ENCODE measurements at places on chromosomes 7 and 10.

GRCh38 chr7:121331574-121331973, 2.8 kb downstream of the WNT16 start:
- no peak for DNase-seq

- DNase-seq: no peak
These were observed 398.5 kb downstream of the REEP3 start for GRCh38 chr10:63919575-63920279.

- DNase-seq: no peak
These were observed 113.3 kb downstream of the CPEB3 start for GRCh38 chr10:92177546-92177945.

- no peak for DNase-seq
These were observed 298.7 kb downstream of the ZEB1 start for GRCh38 chr10:31617757-31618156.

DNA sequence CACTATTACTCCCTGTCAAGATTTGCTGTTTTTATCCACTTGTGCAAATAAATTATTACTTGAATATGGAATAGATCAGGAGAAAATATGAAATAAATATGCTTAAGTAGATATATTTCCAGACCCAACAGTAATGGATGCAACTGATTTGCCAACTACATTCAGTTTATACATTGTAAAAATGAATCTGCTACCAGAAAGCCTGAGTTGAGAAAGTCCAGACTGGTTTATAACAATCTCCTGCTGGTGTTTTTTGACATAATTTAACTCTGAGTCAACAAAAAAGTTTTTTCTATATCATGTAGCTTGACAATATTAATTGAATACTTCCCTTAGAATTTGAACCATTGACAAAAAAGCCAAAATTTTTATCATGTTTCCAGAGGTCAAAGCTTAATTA, 265.8 kb upstream of the SEMA3D start:
- DNase-seq: no peak

DNA sequence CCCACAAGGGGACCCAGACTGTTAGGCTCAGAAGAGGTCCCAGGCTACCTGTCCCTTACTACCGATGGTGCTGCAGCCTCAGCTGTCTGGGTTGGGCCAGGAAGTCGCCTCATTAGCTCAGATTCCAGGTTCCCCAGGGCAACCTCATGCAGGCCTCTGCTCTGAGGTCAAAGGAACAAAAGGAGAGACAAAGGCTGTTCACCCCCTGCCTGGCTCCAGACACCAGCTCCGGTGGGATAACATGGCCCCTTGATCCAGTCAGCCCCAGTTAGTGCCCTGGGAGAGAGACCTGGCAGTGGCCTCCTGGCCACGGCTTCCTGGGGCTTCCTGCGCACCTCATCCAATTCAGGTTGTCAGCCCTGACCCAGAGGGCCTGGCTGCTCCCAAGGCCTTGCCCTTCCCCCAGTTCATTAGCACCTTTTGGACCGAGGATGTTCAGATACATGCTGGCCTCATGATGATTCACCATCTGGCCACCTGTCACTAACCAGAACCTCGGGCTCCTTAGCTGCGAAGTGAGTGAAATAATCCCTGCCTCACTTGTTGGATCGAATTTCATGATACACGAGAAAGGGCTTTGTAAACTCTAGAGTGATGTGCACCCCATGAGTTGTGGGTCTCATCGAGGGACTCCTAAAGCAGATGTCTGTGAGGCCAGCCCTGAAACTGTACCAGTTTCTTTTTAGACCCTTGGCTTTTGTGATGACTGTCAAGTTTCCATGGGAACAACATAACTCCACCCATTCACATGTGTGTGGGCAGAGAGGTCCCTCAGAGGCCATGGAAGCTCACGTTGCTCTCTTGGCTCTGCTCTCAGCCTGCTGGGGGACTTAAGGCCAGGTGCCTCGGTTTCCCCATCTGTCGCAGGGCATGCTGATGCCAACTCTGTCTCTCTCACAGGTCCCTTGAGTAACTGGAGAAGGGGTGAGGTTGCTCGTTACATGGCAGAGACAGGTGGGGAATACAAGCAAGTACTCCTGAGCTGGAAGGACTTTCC, 79.5 kb upstream of the PCBD1 start:
- DNase-seq: no peak

DNA sequence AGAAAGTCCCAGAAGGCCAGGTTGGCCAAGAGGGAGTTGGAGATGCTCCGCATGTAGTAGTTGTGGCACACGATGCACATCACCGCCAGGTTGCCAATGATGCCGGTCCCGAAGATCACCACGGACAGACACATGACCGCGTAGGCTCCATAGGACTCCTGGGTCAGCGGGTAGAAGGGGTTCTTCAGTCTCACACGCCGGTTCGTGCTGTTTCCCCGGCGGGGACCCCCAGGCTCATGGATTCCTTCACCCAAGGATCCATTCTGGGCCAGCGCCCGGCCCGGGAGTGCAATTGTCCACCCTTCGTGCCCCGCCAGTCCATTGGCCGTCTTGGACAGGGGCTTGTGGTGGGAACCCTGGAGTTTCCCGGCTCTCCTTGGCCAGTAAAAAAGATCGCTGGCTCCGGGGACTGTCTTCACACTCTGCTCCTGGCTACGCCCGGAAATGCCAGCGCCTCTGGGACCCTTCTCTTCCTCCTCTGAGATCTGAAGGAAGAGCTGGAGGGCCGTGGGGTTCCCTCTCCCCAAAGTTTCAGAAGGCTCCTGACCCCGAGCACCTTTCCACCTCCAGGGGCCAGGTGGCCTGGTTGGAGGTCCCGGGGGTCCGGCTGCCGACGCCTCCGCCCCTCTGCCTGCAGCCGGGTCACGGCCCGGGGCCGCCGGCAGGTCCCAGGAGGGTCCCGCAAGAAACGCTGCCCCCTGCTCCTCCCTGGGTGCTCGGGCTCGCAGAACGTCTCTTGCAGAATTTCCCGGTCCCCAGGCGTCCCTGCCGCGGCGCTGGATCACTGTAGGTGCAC, 1.3 kb downstream of the GPR37 start:
- DNase-seq: no peak

- DNase-seq: no peak
These were observed 21.3 kb upstream of the ELN start for GRCh38 chr7:74006451-74007241.

- no peak for DNase-seq
These were observed 32.2 kb upstream of the ITGB8 start for GRCh38 chr7:20298486-20298901.

DNA sequence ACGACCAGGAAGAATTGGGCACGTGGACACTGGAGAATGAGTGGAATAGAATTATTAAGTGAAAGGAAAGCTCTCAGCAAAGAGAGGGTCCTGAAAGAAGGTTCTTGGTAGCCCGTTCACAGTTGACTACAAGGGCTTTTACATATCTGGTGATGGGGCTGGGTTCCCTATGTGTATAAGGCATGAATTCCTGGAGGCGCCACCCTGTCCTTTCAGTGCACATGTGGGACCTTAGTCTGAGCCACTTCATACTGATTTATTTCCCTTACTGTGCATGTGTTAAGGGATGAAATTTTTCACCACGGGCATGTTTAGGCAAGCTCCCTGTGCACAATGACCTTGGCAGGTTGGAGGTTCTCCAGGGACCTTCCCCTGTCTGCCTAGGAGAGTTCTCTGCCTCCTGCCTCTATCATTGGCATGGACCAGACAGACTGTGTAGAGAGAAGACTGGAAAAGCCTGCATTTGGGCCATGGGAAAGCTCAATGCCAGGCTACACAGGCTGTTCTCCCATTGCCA, 145.9 kb upstream of the ITGB1 start:
- no peak for DNase-seq

GRCh38 chr10:47253030-47253637, 46.9 kb upstream of the GDF10 start:
- no peak for DNase-seq

DNA sequence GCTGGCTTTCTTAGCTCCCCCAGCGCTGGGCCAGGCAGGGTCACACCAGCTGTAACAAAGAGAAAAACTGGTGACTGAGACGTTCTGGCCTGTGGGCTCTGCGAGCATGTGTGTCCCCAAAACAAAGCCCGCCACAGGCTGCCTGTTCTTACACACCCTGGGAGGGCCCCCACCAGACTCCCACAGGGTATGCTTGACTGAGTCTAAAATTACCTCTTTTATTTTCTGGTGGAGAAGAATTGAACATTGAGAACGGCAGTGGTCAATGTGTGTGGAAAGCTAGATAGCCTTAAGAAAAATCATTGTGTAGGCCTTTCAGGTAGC, 808 bp downstream of the C10orf71 start:
- DNase-seq: no peak

- DNase-seq: no peak
These were observed 43.4 kb downstream of the ZNF503 start for GRCh38 chr10:75358132-75358531.

DNA sequence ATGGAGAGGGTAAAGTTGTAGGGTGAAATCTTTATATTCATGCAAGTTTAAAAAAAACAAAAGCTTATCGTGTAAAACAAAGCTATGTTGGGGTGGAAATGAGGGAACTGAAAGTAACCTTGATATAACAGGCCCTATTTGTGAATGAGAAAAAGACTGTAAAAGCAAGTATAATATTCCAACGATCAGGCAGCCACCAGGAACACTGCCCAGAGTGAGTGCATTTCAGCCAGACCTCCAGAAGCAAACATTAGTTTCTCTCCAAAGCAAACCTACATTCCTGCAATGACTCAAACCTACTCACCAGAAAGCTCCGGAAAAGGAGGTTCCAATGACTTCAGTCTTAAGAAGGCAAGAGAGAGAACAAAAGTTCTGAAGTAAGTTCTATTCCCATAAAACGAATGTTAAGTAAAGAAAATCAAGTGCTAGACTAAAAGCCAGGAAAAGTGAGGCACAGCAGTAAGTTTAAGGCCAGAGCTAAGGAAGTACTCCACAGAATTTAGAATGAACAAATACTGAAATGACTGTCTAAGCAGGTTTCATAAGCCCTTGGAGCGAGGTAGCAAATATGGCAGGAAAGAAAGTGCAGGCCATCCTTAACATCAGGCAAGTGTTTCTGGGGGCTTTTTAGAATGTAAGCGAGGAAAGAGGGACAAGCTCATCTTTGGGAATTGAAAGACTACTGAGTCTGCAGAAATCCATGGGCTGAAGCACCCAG, 493.1 kb downstream of the XPNPEP1 start:
- DNase-seq: peak; percentile 41

- DNase-seq: no peak
These were observed 296.5 kb upstream of the ZNF32 start for GRCh38 chr10:43945094-43945730.

GRCh38 chr7:29806208-29806994, at the start of gene WIPF3:
TSS of gene WIPF3 (plus strand) at chr7:29806508. CDS start at chr7:29834725, 28,217 bp downstream.
- no peak for DNase-seq

DNA sequence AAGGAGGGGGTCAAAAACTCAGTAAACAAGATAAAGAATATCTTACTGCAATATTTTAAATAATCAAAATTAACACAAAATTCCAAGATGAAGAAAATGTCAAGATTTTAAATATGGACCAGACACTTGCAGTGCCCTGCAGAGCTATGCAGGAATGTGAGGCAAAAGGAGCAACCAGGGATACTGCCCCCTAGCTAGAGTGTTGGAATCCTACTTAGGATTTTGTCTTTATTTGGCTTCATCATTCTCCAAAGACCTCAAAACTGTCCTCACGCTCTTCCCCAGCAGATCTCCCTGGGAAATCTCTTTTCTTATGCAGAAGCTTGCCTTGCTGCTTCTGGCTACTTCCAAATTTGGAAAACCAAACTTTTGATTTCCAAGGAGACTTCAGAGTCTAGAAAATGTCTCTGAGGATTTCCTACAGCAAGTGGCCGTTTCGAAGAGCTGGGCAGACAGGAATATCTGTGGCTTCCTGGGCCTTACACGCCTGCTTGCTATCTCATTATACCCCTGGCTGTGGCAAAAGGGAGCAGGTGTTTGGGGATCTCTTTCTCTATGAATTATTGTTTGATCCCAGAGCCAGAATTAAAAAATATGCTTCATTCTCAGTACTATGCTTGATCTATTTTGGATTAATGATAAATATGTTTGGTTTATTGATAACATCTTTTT, 232.2 kb upstream of the BMPER start:
- DNase-seq: no peak

DNA sequence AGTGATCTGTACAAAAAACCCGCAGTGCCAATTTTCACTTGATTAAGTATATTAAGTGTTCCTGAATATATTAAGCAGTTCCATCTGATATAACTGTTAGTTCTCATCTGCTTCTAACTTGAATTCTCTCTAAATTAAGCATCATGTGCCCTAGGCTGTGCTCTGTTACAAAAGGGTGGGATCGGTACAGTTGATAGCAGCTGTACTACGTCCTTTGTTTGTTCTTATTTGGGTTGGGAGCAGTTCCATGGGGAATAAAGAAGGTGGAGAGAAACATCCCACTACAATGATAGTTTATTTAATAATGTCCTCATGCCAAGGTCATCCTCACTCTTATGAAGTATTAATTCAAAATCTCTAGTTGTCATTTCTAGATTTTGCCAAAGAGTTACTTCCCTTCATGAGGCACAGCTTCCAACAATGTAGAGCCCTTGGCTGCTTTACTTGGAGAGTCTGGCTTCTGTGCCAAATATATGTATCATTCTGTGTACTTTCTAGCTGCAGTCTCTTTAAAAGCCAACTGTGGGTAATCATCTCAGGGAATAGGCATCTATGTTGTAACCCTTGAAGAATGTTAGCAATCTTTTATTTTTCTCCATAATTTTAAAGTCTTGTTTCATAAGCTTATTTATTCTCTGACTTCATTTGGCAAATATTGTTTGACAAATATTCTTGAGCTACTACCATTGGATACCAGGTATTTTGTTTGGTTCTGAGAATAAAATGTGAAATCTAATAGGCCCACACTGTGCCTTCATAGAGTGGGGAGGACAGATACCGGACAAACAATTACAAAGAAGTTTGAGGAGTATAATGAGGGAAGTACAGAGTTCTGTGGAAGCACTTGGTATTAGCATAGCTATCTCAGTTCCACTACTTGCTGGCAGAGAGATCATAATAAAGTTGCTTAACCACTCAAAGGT, 22.4 kb upstream of the AHR start:
- DNase-seq: peak; percentile 79

GRCh38 chr7:123748734-123749536, at the start of gene WASL:
TSS of gene WASL (minus strand) at chr7:123749003. CDS start at chr7:123748734, 269 bp downstream.
- DNase-seq: peak; percentile 65

- no peak for DNase-seq
These were observed 8.3 kb upstream of the ZNF783 start for GRCh38 chr7:149253665-149254064.

DNA sequence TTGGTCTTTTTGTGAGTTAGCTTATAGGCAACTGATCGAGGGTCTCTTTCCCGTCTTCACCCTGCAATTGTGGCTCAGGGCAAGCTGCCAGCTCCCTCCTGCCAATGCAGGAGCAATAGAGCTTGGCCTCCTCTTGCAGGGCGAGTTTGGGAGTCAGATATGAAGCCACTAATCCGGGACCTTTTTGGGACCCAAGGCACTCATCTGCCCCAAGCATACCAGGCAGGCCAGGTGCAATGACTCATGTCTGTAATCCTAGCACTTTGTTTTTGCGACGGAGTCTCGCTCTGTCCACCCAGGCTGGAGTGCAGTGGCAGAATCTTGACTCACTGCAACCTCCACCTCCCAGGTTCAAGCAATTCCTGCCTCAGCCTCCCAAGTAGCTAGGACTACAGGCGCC, 21.1 kb downstream of the LIMK1 start:
- no peak for DNase-seq
